CD4-positive, alpha-beta T cell treated with Interleukin-15 for 4 hours (primary cell): ENCODE measurements at places on chromosomes 5 and 9.

GRCh38 chr5:112014783-112015395, 257.9 kb upstream of the NREP start:
- DNase-seq, result no peak

DNA sequence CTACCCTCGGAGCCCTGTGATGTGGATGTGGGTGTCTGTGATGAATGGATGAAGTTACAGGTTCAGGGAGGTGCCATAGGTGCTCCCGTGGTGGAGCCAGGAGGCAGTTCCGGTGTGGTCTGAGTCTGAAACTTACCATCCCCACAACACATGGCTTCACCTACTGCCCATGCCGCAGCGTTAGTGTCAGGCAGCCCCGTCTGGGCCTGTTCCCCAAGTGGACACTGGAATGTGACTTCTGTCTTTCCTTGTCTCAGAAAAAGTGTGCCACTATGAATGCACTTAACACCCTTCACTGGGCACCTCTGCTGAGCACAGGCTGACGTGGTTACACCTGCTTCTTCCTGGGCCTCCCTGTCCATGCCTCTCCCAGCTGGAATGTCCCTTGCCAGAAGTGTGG, 8.6 kb downstream of the ANKRD33B start:
- no peak for DNase-seq

- no peak for DNase-seq
Observed at GRCh38 chr9:121839726-121840500, 188.5 kb downstream of the DAB2IP start.

DNA sequence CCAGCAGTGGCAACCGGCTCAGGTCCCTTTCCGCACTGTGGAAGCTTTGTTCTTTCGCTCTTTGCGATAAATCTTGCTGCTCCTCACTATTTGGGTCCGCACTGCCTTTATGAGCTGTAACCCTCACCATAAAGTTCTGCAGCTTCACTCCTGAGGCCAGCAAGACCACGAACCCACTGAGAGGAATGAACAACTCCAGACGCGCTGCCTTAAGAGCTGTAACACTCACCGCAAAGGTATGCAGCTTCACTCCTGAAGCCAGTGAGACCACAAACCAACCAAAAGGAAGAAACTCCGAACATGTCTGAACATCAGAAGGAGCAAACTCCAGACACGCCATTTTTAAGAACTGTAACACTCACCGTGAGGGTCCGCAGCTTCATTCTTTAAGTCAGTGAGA, 103.5 kb downstream of the GLIS3 start:
- DNase-seq, result no peak

- DNase-seq, result no peak
Observed at GRCh38 chr5:155274484-155274883, 260.9 kb downstream of the KIF4B start.

DNA sequence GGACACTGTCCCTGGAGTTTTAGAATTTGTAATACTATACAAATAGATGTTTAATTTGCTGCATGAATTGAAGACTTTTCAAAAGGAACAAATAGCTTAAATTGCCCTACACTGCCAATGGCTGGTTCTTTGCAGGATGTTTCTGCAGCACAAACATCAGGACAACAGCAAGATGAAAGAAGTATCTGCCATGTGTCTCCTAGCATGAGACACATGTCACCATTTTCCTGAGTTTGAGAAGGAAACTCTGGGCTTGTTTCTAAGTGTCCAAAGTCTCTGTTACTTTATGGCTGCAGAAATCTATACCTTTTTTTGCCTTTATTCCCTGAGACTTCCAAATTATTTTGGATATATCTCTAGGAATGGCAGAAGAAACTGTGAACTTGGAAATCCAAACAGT, 623 bp upstream of the OR13F1 start:
- no peak for DNase-seq

- no peak for DNase-seq
Observed at GRCh38 chr5:103031607-103032006, 88.3 kb downstream of the GIN1 start.

DNA sequence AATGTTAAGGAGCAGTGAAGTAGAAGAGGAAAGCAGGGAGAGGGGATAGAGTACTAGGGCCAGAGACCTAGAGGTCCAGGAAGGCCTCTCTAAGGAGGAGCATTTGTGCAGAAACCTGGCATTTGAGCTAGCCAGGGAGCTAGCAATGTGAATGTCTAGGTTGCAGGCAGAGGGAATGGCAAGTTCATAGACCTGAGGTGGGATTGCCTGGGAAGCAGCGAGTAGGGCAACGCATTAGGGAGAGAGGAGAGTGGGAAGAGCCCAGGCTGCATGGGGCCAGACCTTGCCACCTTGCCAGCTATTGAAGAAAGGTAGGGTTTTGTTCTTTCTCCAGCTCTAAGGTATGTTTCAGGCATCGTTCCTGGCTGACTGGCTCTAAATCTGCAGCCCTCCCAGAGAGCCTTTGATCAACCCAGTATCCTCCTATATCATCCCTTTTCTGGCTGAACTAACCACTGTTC, 54.0 kb downstream of the SLC22A5 start:
- no peak for DNase-seq

DNA sequence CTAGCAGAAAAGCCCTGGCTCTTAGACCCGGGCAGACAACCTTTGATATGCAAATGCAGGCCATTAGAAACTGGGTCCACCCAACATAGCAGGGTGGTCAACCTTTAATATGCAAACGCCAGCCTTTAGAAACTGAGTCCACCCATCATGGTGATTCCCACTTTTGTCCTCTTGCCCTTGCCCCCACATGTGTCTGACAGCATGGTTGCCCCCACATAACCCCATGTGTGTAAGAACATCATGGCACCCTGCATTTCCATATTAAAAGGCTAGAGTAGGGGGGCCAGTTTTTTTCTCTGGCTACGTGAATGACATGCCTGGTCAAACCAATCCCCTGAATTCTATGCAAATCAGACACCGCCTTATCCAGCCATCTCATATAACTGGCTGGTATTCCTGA, 273.2 kb upstream of the PRDM9 start:
- no peak for DNase-seq

GRCh38 chr5:113213551-113214425, 221.0 kb downstream of the TSSK1B start:
- no peak for DNase-seq

DNA sequence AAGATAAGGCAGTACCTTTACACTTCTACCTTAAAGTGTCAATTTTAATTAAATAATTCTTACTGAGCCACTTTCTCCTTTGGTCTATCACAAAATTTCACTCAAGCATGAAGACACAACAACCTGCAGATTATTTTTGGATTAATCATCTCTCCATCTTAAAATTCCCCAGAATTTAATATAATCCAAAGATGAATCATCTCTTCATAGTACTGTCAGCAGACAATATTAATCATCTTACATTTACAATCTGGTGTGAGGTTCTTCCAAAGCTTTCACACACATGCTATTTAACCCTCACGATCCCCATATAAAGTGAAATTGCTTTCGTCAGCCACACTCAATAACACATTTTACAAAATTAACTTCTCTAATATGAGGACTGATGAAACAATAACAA, 43.0 kb downstream of the LHFPL2 start:
- no peak for DNase-seq

DNA sequence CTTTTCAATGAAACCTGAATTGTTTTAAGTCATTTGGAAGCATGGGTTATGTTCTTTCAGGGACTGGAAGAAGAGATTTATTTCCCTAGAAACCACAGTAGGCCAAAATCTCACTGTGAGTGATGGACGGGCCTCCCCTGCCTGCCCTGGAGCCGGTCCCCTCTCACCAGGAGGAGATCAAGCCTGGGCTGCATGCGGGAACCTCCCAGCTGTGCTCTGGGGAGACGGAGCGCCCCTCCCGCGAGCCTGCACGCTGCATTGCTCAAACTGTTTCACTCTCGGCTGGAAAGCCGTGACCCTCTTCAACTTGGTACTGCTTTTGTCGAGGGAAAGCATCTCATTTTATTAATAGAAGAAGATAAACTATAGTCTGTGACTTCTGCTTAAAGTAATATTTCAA, 85.4 kb downstream of the IRX2 start:
- DNase-seq, result no peak

- no peak for DNase-seq
Observed at GRCh38 chr9:134558124-134558905, 83.3 kb upstream of the COL5A1 start.

DNA sequence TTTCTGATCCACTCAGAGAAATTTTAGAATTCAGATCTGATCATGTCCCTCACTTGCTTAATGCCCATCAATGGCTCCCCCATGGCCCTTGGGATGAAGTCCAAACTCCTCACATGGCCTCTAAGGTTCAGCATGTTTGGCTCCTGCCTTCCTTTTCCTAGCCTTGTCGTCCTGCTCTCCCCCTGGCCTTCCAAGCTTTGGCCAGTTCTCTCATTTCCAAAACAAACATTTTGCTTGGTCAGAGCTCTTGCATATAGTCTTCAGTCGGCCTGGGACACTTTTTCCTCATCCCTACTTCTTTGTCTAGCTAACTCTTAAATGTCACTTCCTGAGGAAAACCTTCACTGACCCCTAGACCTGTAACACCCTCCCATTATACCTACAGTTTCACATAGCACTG, 37.1 kb upstream of the PPP3R2 start:
- DNase-seq, result no peak

DNA sequence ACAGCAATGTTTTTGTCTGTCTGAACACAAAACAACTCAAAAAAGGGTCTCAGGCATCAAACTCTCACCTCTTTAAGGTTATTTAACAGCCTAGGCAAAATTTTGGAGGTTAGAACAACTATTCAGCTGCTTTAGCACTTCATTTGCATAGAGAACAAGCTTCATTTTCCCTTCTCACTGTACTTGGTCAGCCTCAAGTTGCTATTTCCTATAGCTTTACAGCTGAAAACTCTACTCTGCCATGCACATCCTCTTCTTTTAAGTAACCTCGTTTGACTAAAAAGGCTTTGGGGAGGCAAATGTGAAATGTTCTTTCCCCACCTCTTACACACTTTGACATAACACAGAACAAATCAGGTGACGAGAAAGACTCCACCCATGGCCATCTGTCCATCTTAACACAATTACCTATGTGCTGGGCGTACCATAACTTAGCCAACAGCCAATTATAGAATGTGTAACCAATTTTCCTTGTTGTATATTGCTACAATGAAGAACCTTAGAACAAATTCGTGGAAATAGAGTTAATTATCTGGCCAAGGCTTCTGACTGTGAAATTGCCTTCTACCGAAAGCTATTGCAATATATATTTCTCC, 195.7 kb downstream of the DCP2 start:
- DNase-seq, result no peak

DNA sequence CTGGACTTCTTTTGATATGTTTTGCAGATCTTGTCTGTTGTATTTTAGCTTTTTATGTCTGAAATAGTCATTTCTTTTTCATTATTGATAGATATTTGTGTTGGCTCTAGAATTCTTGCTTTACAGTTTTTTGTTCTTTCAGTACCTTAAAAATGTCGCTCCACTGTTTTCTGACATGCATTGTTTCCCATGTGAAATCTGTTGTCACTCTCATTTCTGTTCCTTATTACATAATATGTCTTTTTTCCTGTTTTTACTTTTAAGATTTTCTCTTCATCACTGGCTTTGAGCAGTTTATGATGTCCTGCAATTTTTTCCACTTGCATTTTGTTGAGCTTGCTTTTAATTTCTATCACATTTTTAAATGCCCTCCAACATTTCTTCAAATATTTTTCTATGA, 270.4 kb upstream of the TARS1 start:
- no peak for DNase-seq

DNA sequence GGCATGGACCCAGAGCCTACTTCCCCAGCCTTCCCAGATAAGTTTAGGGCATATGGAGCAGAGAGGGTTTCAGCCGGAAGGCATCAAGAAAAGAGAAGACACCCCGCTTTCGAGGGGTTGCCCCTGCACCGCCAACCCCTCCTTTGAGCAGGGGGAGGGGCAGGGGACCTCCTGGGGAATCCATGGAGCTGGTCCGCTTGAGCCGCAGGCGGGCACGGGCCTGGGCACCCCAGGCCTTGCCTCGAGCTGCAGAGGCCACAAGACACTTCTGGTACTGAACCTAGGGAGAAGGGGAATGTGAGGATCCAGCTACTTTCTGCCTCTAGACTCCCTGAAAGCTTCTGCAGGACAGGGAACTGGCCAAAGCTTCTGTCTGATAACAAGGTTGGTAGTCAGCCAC, 1.3 kb upstream of the SRA1 start:
- no peak for DNase-seq

GRCh38 chr5:132072528-132072927, 1.1 kb upstream of the CSF2 start:
- DNase-seq, result no peak

GRCh38 chr5:66912787-66913186, 283.8 kb downstream of the CD180 start:
- no peak for DNase-seq

DNA sequence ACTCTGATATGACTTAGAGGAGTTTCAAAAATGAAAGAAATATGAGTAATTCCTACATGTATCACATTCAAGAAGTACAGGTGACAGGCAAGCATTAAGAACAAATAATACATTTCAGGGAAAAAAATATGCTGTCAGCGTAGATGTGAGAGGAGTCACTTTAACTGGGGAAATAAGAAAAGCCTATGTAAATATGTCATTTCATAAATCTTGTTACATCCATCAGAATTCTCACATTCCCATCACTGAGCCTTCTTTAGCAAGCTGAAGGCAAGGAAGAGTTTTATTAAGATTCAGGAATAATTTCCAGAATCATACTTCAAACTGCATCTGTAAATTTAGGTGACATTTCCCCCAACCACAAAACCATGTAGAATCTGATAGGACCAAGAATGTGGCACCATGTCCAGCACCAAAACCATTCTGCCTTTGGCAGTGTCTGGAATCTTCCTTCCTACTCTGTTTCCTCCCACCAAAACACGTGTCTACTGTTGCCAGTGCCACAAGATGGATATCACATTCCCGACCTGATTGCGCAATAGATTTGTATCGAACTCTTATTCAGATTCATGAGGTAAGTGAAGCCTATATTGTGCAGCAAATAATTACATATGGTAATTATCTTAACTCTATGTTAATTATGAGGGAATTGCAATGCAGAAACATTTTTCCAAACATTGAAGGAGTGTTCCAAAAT, 690.9 kb downstream of the ISL1 start:
- DNase-seq, result no peak

GRCh38 chr9:128136816-128137793, 9.6 kb upstream of the PTGES2 start:
- DNase-seq, result no peak

DNA sequence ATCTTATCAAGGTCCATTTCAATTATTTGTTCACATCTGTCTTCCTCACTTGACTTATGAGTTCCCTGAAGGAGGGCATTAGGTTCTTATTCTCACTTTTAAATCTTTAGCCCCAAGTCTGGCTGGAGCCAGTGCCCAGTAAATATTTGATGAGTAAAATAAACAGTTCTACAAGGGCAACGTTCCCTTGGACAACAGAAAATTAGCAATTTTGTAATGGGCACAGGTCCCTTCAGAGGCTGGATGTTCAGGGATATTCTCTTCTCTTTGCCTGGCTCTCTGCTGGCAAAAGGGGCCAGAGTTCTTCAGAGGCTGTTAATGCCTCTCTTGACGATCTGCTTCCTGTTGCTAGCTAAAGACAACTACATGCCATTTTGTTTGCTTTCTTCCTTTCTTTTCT, 149.7 kb downstream of the SEMA6A start:
- no peak for DNase-seq

- no peak for DNase-seq
Observed at GRCh38 chr5:33937707-33938506, 1.7 kb downstream of the RXFP3 start.

GRCh38 chr9:2466703-2467102, 154.9 kb upstream of the VLDLR start:
- no peak for DNase-seq
